GM10248 (cell line): ENCODE measurements at places on chromosomes 4 and X.

GRCh38 chr4:25839687-25840086 is 23.1 kb downstream of the SEL1L3 start:
- DNase-seq, result no peak

GRCh38 chr4:140652601-140653000 is 83.8 kb upstream of the UCP1 start:
- no peak for DNase-seq

GRCh38 chr4:74891037-74891436 is 41.9 kb upstream of the PARM1 start:
- DNase-seq, result no peak

- DNase-seq, result no peak
Measured at GRCh38 chr4:76177709-76178108, 29.5 kb upstream of the NUP54 start.

DNA sequence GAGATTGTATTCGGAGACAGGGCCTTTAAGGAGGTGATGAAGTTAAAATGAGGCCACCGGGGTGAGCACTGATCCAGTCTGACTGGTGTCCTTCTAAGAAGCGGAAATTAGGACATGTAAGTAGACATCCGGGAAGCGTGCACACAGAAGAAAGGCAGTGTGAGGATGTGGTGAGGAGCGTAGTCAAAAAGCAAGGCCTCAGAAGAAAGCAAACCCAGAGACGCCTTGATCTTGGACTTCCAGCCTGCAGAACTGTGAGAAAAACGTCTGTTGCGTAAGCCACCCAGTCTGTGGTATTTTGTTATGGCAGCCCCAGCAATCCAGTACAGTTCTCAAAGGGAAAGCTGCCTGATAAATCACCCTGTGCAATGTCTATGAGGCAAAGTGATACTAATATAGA is 153.5 kb downstream of the KCNIP4 start:
- DNase-seq, result no peak

- DNase-seq, result peak; percentile 71
Measured at GRCh38 chr4:108166441-108167315, 2.1 kb downstream of the LEF1 start.

GRCh38 chrX:154321594-154321993 is 26.0 kb downstream of the TKTL1 start:
- no peak for DNase-seq

DNA sequence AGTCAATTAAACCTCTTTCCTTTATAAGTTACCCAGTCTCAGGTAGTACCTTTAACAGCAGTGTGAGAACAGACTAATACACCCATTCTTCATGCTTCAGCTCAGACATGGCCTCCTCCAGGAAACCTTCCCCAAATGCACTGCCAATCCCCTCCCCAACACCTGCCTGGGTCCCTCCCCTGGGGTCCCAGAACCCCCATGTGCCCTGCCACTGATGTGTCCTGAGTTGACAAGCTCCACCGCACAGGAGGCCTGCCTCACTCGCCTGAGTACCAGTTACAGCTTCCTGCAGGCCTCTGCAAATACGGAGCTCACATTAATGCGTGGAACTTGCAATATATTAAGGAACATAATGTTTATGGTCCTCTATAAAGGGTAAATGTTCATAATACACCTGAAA is 34.9 kb upstream of the CRMP1 start:
- no peak for DNase-seq

DNA sequence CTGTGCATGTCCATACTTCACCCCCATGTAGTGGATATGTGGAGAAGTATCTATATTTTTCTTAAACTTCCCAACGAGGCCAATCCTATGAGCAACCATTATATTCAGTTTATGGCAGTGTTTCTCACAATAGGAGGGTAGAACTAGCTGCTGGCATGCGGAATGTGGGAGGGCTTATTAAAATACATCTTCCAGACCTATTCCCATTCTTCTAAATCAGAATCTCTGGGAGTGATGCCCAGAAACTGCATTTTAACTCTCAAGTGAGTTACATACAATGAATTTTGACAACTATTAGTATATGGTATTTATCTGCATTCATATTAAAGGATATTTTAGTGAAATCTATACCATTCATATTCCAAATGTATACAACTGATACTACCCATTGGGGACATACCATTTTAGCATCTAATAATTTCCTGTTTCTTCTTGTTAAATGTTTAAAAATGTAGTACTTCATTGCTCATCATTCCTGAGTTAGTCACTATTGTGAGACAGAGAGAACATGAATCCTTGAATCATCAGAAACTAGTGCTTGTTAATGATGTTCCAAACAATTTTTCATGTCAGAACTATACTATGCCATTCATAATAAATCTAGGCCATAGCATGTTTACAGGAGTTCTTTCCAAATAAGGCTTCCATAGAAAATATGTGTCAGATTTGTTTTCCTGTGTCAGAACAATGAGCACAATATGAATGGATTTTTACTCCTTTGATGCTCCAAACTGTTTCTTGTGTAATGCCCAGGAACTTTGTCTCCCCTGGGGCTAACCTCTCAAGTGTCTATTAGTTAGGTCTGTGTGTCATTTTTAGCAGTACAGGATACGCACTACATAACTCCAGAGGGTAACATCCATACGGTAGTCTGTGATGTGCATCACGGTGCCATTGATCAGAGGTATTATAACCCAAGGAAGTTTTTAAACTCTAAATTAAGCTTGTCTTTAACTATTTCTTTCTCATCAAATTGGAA is 198.8 kb upstream of the BMP3 start:
- DNase-seq, result no peak

DNA sequence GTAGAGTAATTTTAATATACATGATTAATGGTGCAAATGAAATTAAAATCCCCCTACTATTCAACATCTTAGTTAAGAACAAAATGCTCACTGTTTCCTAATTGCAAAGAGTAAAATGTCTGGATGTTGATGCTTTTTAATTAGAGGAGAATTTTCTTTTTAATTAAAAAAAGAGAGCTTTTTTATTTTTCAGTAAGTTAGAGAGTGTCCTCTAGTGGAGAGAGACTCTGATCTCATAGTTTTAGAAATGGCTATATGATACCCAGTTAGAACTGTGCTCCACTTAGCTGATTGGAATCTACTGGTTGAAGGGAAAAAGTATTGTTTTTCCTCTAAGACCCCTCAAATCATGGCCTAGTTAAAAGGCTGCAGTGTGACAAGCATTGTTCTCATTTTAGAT is 312.0 kb upstream of the MAGEB2 start:
- no peak for DNase-seq

GRCh38 chr4:24252121-24252520 is 332.2 kb downstream of the DHX15 start:
- DNase-seq, result no peak

- no peak for DNase-seq
Measured at GRCh38 chrX:36160081-36160480, 240.5 kb downstream of the CFAP47 start.

DNA sequence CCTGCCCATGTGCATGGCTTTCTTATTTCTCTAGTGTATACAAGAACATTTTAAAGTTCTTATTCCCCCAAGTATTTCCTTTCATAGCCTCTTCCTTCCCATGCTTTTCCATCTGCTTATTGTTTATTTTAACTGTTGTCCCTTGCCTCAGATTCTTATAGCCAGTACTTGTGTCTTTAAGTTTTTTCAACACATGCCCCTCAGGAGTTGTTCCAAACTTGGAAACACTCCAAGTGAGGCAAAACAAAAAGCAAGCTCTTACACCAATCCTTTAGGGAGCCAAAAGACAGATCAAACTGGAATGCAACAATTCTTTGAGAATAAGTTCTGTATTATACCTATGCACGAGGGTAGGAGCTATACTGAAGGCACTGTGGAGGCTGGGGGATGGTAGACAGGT is 222.0 kb upstream of the STK26 start:
- no peak for DNase-seq

GRCh38 chrX:152991123-152991522 is 2.8 kb downstream of the PNMA5 start:
- DNase-seq, result no peak

GRCh38 chrX:71669492-71669891 is 2.1 kb downstream of the LOC101059915 start:
- no peak for DNase-seq

DNA sequence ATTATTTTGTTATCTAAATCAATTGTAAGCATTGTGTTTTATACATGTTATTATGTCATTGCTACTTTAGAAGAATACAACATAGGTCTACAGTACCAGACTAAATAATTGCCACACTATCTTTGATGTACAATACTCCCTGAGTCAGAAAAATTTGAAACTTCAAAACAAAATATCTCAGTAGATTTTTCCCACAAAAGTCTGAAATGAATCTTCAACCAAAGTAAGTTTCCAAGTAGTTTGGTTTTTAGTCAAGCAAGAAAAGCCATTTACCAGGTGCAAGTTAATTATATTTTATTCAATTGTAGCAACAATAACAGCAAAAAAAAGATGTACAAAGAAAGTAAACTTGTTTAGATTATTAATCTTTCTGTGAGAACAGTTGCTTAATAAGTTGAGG is 11.4 kb upstream of the PARM1 start:
- DNase-seq, result no peak

DNA sequence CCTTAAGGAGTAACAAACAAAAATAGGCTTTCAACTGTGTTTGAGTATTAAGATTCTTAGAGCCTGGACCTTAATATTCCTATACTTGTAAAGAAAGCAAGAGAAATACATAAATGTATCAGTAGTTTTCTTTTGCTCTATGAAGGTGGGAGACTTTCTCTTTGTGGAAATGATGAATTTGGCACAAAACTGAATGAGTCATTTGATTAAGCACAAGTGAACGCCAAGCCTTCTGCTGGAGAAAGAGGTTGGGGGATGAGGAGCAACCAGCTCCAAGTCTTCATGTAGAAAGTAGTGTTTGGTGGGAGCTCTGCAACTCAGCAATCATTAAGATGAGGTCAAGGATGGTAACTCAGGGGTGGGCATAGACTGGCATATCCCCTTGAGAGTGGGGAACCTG is 49.6 kb downstream of the MEPE start:
- DNase-seq, result no peak

DNA sequence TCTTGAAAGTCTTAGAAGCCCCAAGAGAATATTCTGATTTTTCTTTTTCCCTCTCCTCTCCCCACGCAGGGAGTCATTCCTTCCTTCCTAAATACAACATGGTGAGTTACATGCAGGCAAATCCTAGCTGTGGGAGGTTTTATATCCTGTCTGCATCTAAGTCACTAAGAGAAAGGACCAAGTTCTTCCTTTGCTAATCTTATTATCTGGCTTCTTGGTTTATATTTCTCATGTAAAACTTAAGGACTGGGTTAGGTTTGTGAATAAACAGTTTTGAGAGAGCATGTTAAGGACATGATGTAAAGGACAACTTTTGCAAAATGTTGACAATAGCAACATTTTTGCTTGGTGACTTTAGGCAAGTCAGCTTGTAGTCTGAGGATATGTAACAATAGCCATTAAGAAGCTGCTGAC is 5.1 kb upstream of the CXCL9 start:
- DNase-seq, result no peak

DNA sequence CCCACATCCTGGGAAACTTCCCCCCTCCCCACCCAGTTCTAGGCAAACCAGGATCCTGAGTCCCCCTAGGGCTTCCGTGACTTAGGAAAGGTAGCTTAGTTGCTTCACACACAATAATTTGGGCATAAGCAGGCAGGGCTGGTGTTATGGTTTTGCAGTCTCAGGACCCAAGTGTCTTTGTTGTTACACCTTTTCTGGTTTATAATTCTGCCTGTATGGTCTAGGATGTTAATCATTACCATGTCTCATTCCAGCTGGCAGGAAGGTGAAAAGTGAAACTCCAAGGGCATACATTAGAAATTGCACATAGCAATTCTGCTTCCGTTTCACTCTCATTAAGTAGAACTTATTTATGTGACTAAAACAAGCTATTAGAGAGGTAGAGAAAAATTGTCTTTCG is 16.8 kb downstream of the UGT8 start:
- no peak for DNase-seq

DNA sequence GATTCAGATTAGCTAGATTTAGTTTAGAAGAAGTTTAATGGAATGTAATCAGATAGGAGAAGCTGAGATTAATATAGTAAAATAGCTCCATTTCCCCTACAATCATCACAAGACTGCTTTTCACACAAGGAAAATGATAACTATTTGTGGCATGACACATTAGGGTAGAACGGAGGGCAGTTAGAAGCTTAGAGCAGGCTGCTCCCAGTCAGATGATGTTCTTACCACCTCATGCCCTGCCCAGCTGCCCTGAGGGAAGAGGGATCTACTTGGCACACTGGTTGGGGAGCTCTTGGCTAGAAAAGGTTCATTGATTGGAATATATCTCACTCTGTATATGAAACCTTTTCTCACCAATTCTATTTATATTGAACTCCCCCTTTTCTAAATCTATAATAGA is 180.7 kb upstream of the IL15 start:
- DNase-seq, result no peak

- no peak for DNase-seq
Measured at GRCh38 chrX:13142891-13143290, 98.5 kb upstream of the FAM9C start.

DNA sequence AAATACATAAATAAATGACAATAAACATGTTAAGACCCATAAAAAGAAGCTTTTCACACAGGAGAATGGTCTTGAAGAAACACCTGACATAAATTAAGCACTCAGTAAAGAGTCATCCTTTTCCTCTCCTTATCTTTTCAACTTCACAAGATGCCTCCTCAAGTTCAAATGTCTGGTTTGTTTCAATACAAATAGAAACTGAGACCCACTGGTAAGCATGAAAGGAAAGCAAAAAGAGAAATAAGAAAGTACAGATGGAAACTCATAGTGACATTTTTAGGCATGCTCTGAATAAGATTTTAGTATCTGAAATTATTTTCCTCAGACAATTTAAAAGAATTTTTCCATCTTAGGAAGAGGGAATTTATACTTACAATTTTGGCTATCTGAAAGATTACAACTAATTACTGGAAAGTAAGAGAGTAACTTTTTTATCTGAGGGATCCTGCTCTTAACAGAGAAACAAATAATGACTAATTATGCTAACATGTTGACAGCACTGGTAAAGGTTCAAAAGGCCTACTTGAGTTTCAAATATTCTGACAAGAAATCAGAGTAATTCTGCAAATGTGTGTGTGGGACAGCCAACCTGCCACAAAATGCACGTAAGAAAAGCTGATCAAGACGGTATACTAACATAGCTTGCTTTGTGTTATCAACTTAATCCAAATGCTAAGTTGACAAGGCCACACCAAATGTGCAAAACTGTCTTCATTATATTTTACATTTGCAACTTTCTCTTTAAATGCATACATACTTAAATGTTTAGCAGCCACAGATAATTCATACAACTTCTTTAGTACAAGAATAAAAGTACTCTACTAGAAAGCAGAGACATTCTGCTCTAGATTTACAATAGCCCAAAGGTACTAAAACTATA is 113.0 kb downstream of the IQCM start:
- DNase-seq, result no peak

GRCh38 chrX:56802921-56803849 is 74.1 kb downstream of the NBDY start:
- DNase-seq, result peak; percentile 45

DNA sequence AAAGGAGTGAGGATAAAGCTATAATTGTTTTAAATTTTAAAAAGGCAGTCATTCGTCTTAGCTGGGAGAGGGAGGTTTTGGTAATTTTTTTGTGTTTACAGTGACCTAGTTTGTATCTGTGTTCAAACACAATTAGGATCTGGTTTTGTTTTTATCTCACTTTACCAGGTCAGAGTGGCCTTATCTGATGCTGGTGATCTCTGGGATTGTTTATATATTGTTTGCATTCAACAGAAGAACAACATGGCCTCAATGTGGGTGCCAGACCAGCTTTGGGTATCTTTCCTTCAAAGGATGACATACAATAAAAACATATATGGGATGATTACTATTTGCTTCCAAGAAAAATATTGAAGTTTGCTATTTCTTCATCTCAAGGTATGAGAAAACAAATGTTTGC is 272.2 kb upstream of the UGT8 start:
- no peak for DNase-seq

- DNase-seq, result no peak
Measured at GRCh38 chr4:57154926-57155325, 44.7 kb upstream of the IGFBP7 start.
